ENCODE measurements at places on chromosomes 5 and 9.

DNA sequence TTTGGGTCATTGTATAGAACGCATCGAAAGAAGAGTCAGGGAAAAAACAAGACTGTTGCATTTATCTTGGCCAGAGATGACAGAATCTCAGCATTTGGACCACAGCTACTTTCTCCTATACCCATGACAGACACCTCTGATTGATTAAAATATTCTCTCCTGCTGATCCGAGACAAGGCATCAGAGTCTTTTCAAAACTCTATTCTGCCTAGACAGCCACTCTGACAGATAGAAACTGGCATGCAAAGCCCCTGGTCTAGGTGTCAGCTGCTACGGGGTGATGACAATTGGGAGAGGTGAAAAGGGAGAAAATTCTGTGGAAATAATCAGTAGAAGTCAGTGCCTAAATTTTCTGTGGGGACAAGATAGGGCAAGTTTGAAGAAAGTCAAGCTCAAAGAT lies 152.2 kb downstream of the PIK3R1 start:
- DNase-seq = no peak

GRCh38 chr9:123044586-123044985 lies 11.1 kb downstream of the GPR21 start:
- DNase-seq = no peak

DNA sequence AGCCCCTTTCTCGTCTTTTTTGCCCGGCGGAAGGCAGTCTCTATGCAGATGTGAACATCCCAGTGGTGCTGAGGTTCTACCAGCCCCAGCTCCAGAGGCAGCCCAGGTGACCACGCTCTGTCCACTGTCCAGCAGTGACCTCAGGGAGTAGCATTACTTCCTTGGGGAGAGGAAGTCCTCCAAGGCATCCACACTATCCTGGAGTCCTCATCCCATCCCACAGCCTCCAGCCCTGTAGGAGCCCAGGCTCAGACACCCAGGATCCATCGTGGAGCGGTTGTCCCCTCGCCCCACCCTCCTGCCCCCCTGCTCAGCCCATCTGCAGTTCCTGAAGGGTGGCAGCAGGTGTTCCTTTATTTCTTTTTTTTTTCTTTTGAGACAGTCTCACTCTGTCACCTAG lies 294.5 kb upstream of the IRX4 start:
- no peak for DNase-seq

DNA sequence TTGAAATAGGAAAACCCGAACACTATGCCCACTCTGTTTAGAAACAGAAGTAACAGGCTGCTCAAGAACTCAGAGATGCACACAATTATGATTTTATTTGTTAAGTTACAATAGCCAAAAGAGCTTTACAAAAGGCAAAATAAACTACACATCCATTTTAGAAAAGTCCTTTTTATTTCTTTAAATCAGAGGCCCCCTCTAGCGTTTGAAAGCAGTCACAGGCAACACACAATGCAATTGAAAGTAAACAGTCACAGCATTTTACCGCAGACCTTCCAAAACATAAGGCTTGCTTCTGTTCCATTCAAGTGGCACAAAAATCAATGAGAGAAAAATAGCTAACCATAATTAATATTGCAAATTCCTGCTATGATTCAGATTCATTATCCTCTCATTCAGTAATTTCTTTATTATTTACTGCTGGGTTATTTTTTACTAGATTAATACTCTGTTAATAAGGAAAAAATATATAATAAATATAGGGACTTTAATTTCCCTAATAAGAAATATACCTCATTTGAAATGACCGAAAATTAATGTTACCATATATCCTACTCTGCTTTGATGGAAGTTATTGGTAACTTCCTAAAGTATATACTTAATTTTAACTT lies 78.3 kb downstream of the CEP120 start:
- no peak for DNase-seq

DNA sequence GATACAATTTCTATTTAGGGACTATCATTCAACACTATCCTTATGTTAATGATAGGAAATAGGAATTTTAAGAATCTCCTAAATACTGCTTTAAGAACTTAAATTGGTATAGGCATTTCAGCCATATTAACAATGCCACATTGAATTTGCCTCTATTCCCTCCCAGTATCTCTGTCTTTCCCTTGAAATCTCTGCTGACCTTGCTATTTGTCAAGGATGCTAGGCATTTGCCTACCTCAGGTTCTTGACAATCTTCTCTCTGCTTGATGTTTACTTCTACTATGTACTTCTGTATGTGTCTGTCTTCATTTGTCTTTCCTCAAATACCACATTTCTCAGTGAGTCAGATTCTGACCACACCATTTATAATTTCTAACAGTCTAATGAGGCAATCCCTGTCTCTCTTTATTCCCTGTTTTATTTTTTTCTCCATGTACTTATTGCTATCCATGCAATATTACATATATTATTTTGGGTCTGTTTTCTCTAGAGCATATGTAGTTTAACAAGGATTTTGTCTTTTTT lies 1461.4 kb upstream of the CDH9 start:
- no peak for DNase-seq

- DNase-seq = no peak
Measured at GRCh38 chr5:169580964-169581363, 2.6 kb upstream of the SPDL1 start.
